Left lung (tissue), 14 donors: ENCODE measurements at places on chromosomes 1 and 21. TPM values are rescaled to one million over a fixed set of nuclear protein-coding genes. Genes with fewer than 3 reads are reported as not detected.

DNA sequence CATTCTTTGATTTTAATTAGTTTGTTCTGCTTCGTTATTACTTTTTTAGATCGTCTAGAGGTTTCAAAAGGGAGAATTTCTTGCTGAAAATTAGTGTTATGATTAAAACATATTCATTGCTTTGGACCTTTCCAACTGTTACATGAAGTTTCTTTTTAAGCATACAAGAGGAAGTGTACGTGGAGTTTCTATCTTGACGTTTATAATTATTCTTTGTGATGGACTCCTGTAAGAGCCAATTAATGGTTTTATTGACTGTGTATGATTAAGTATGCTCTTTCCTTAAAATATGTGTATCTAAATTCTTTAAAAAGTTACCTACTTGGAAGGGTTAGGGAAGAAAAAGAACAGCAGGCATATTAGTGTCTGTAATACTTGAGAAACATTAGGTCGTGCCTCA lies 37.8 kb downstream of the SPEN start:
- DNase-seq = no peak

GRCh38 chr1:191912517-191912916 lies 245.7 kb upstream of the RGS18 start:
- DNase-seq = no peak

GRCh38 chr1:225119307-225119706 lies 189.8 kb downstream of the DNAH14 start:
- no peak for DNase-seq

DNA sequence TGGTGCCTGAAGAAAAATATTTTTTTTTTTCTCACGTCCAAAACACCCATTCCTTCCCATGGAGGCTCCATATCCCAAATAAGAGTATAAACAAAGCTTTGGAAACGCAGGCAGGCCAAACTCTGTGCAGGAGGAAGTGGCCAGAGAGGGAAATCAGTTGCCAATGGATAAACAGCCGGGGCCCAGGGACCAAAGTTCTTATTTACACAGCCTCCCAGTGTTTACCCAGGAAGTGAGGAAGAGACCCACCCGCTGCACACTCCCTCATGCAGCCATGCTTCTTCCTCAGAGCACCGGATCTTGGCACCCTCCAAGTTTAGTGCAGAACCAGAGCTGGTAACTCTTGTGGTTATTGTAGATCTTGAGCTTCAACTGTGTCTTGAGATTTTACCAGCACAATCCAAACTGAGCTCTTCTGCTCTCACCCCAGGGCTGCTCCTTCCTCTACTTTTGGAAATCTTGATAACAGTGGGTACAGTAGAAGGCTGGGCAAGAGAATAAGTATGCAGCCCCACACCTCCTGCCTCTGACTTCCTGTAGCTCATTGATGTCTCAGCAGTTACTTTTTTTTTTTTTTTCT lies 14.2 kb downstream of the MARCKSL1 start:
- no peak for DNase-seq

GRCh38 chr21:28783641-28784185 lies 209.0 kb downstream of the LTN1 start:
- DNase-seq = no peak

DNA sequence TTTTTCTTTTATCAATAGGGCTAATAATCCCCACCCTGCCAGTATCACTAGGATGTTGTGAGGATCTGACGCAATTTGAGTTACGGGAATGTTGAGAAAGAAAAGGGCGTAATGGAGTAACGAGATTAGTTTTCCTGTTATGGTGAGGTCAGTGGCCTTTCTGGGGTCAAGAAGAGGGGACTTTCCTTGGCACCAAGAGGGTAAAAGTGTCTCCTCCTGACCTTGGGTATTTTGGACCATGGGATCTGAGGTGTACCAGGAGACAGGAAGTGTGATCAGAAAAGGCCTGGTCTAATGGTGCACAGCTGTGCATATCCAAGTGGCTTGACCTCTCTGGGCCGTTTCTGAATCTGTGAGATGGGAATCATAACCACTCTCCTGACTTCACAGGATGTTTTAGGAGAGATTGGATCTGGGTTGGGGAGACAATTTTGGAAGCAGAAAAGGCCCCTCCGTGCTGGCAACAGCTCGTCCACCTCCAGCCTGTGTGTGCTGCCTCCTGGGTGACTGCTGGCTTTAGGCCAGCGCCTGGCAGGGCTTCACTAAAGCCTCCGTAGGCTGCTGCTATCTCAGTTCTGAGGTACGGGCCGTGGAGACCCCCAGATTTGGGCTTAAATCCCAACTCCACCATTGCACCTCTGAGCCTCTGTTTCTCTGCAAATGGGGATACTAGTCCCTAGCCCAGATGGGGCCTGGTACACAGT lies 37.1 kb downstream of the ALPL start:
- no peak for DNase-seq

LDLRAD1 gene
- total RNA-seq = not detected

DNA sequence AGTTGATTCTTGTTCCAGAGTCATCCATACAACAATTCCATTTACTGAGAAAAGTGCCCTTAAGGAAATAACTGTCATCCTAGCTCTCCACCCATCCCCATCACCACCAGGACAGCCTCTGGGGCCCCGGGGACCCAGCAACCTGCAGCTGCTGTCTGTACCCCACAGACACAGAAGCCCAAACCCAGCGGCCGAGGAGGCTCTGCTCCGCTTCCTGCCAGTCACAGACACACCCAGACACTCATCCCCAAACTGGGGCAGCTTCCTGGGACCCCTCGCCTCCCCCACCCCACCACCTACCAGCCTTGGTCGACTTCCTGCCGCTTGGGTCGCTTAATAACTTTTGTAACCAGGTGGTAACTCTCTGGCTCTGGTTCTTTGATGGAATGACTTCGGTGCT lies 121.6 kb upstream of the SLC25A33 start:
- DNase-seq = no peak

- DNase-seq = no peak
These were observed 18.0 kb upstream of the ACTRT2 start for GRCh38 chr1:3003039-3003940.

- no peak for DNase-seq
These were observed 14.6 kb downstream of the RIPK4 start for GRCh38 chr21:41752231-41752681.

DNA sequence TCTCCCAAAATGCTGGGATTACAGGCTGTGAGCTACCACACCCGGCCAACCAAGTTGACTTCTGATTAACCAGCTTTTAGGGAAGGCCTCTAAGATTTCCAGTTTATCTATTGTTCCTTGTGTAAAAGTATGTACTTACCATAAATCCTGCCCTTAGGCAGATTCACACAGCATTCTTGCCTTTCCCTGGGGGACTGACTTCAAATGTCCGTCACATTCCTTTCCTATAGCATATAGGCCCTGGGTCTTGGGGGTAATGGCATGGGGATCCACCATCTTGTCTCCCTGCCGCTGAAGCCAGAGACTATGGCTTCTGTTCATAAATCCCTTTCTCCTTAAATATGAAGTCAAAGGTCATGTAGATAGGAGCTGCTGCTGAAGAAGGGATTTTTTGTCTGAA lies 872 bp upstream of the PINK1 start:
- no peak for DNase-seq
